ENCODE measurements at places on chromosomes 11 and 22. TPM values are rescaled to one million over a fixed set of nuclear protein-coding genes. Genes with fewer than 3 reads are reported as not detected.

Gene DLG2
- polyA plus RNA-seq, result 2.6 TPM

Gene ARL2
- polyA plus RNA-seq, result 44.5 TPM

Gene FZD4
- 2.0 TPM for polyA plus RNA-seq

Gene KIF18A
- 1.4 TPM for polyA plus RNA-seq

Gene MUC5AC
- 0.08 TPM for polyA plus RNA-seq

Gene FXYD6
- polyA plus RNA-seq, result 7.0 TPM

Gene CEP126
- polyA plus RNA-seq, result 1.3 TPM

Gene DGAT2
- polyA plus RNA-seq, result 17.2 TPM

Gene LARGE2
- 45.8 TPM for polyA plus RNA-seq

Gene WNT11
- 0.20 TPM for polyA plus RNA-seq

Gene XKR3
- polyA plus RNA-seq, result not detected

Gene TSGA10IP
- not detected for polyA plus RNA-seq

Gene TMEM191C
- 3.2 TPM for polyA plus RNA-seq

Gene NCAM1
- 2.2 TPM for polyA plus RNA-seq

Gene TRIM48
- polyA plus RNA-seq, result not detected

Gene CLMP
- polyA plus RNA-seq, result 4.2 TPM

Gene ROBO4
- 3.2 TPM for polyA plus RNA-seq

Gene KRTAP5-11
- polyA plus RNA-seq, result not detected

All from esophagus (tissue), 2 donors.